ENCODE measurements at places on chromosomes 16 and 17.

GRCh38 chr16:31395647-31396046, 2.5 kb downstream of the ITGAD start:
- no peak for DNase-seq

GRCh38 chr17:48187872-48188608, 80.5 kb downstream of the SNX11 start:
- no peak for DNase-seq

- peak; percentile 52 for DNase-seq
These were observed 7.3 kb downstream of the ABI3 start for GRCh38 chr17:49217651-49218413.

DNA sequence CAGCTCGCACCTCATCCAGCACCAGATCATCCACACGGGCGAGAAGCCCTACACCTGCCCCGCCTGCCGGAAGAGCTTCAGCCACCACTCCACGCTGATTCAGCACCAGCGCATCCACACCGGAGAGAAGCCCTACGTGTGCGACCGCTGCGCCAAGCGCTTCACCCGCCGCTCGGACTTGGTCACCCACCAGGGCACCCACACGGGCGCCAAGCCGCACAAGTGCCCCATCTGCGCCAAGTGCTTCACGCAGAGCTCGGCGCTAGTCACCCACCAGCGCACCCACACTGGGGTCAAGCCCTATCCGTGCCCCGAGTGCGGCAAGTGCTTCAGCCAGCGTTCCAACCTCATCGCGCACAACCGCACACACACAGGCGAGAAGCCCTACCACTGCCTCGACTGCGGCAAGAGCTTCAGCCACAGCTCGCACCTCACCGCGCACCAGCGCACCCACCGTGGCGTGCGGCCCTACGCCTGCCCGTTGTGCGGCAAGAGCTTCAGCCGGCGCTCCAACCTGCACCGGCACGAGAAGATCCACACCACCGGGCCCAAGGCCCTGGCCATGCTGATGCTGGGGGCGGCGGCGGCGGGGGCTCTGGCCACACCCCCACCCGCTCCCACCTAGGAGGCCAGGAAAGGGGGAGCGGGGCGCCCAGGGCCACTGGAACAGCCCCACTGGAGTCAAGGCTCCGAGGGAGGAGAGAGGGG, 7.5 kb downstream of the ZNF205 start:
- no peak for DNase-seq

- no peak for DNase-seq
These were observed 13.2 kb upstream of the NAGLU start for GRCh38 chr17:42522798-42523278.

GRCh38 chr16:84973236-84973635, 38.1 kb downstream of the ZDHHC7 start:
- no peak for DNase-seq

- no peak for DNase-seq
These were observed 72.0 kb upstream of the MAF start for GRCh38 chr16:79672524-79672923.

DNA sequence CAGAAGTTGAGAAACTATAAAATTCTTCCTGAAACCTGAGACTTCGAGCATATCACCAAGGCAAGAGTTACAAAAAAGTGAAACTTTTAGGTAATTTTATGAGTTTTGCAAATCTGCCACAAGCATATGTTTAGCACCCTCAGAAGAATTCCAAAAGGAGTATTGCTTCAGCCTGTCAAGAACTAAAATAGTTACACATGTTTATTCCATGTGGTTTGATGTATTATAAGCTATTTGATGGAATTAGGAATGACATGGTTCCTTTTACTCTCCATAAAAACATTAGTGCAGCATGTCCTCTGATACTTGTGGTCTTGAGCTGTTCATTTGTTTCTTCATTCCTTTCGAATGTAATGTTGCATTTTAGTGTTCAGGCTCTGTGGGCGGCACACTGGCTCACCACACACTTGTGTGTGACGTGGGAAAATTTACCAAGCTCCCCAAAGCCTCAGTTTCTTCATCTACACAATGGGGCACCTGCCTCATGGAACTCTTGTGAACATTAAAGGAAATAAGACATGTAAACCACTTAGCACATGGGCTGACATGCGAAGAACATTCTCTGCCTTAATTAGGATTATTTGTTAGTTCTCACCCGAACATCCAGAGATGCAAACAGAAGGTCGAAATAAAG, 204.2 kb upstream of the FOXF1 start:
- DNase-seq: no peak

DNA sequence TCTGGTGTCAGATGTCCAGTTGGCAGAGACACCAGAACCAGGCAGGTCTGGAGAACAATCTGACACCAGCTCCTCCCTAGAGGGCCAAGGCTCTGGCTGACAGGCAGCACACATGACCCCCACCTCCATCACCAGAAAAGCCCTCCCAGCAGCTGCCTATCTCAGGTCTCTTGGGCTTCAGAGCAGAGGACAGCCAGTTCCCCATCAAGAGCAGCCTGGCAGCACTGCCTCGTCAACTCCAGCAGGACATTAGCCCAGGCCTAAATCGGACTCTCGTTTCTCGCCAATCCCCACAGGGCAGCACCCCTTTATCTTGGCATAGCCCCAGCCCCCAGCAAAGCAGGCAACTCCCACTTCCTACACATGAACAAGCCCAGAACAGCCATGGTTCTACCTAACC, 4.4 kb downstream of the JUP start:
- DNase-seq: no peak

DNA sequence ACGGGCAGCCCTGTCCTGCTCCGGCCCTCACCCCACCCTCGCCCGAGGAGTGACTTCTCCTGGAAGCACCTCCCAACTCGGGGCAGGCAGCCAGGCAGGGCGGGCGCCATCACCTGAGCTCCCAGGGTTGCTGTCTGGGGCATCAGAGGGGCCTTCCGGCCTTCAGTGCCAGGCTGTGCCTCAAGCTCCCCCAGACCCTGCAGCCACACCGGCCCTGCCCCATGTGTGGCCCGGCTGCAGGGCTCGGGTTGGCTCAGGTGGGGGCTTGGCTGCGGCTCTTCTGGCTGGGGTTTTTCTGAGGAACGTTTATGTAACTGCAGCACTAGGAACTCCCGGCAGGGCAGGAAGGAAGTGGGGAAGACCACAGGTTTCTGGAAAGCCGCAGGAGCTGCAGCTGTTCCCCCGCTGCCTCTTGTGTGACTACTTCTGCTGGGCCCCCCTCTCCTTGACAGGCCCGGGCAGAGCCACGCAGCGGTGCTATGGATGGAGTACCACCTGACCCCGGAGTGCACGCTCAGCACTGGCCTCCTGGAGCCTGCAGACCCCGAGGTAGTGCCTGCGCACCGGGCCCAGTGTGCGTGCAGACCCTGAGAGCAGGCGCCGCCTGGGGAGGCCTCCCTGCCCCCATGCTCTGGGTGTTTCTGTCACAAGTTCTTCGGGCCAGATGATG, 45.6 kb downstream of the PRMT7 start:
- peak; percentile 61 for DNase-seq

Measured in activated T-helper 1 cell treated with Interleukin-2 at 50 U/mL for 16 hours (primary cell).